ENCODE measurements at places on chromosomes 4 and X.

DNA sequence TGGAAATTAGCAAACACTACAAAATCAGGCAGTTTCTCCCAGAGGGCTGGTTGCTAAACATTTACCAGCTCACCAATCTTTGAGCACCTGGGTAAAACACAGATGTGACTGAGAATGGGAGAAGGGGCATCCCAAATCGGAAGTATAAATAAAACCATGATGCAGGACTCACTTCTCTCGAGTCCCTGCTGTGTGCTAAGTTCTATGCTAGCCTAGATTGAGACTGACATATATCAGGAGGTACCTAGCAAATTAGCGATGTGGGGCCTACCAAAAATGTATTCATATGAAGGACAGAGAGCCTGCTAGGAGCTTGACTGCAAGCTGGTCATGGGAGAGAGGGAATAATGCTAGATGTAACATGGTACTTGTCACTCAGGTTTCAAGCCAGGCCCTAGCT, 171.9 kb upstream of the PGRMC2 start:
- no peak for DNase-seq

DNA sequence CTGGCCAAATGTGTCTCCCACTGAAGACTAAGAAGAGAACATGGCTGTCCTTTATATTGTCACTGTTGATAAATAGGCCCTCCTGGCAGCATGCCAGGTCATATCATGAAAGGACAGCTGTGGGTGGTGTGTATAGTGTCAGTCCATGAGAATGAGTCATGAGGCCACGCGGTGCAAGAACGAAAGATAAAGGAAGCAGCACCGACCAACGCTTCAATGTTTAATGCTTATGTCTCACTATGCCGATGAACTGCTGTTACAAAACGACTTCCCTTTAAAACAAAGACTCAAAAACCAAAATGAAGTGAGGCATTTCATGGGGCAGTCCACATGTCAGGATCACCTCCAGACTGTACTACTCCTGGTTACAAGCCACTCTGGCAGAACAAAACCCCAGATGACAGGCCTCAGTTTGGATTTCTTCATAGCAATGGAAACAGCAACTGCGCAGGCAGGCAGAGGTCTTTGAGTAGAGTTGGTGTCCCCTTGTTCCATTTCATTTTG, 5.2 kb upstream of the TCEANC start:
- DNase-seq: no peak

- DNase-seq: no peak
These were observed 77.9 kb downstream of the LUZP4 start for GRCh38 chrX:115367455-115367854.

GRCh38 chrX:148020329-148020728, 39.2 kb downstream of the FMR1NB start:
- DNase-seq: no peak

DNA sequence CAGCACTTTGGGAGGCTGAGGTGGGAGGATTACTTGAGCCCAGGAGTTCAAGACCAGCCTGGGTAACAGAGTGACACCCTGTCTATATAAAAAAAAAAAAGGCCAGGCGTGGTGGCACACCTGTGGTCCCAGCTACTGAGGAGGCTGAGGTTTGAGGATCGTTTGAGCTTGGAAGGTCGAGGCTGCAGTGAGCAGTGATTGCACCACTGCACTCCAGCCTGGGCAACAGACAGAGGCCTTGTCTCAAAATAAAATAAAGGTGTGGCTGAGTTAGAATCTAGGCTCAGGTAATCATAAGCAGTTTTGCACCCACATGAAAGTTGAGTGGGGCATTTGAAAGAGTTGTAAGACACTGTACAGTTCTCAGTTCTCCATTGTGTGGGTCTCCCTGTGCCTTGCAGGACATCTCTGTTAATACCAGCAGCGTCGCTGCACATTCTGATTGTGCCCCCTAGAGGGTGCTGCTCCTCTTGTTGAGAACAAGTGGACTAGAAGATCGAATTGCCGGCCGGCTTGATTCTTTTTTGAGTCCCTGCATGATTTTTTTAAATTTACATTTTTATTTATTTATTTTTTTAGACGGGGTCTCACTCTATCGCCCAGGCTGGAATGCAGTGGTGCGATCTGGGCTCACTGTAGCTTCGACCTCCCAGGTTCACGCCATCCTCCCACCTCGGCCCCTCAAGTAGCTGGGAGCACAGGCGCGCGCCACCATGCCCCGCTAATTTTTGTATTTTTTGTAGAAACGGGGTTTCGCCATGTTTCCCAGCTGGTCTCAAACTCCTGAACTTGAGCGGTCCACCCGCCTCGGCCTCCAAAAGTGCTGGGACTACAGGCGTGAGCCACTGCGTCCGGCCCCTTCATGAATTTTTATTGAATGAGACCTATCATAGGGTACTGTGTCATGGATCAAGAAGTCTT, 73.6 kb upstream of the RBMX start:
- peak; percentile 43 for DNase-seq

- no peak for DNase-seq
These were observed 755.5 kb downstream of the STIM2 start for GRCh38 chr4:27616166-27616565.

- no peak for DNase-seq
These were observed 201.8 kb upstream of the NDST4 start for GRCh38 chr4:115315182-115315581.

DNA sequence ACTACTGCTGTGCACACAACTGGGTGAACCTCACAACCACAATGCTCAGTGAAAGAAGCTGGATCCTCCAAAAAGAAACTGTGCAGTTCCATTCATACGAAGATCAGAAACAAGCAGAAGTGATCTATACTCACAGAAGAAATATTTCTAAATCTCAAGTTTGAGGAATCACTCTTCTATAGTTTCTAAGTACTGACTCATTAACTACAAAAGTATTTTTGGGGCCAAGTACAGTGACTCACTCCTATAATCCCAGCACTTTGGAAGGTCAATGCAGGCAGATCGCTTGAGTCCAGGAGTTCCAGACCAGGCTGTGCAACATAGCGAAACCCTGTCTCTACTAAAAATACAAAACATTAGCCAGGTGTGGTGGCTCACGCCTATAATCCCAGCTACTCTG, 51.3 kb upstream of the RELL1 start:
- no peak for DNase-seq

DNA sequence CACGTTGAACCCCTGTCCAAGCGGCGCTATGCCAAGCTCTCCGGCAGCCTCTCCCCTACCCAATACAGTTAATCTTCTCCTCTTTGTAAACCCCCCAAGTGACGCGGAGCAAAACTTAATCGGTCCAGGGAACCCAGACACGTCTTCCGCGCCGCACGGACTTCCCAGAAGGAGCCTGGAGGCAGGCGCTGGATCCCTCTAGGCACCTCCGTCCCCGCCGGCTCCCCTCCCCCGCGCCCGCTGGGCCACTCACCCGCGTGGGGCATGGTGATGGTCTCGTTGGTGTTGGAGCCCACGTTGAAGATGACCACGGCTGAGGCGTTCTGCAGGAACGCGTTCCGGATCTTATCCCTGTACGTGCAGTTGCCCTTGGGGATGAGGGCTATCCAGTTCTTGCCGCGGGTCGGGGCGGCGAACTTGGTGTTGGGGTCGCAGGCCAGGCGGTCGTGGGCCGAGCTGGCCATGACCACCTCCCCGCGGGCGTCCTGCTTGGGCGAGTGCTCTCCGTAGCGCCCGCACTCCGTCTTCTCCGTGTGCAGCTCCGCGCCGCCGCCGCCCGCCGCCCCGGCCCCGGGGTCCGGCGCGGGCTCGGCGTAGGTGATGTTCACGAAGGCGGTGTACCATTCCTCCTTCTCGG, 1.1 kb downstream of the RNF150 start:
- DNase-seq: peak; percentile 25

DNA sequence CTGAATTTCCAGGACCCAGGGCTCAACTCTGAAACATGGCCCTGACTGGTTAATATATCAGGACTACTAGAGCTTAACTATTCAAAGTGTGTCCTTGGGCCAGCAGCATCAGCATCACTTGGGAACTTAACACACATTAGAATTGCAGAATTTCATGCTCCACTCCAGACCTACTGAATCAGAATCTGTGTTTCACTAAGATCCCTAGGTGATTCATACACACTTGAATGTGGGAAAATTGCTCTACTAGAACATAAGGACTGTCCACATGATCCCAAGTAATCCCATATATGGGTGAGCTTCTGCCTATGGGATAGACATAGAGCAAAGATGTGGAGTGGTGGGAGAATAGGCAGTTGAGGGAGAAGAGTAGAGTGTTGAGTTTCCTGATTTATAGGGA, 192.5 kb upstream of the CLNK start:
- no peak for DNase-seq

DNA sequence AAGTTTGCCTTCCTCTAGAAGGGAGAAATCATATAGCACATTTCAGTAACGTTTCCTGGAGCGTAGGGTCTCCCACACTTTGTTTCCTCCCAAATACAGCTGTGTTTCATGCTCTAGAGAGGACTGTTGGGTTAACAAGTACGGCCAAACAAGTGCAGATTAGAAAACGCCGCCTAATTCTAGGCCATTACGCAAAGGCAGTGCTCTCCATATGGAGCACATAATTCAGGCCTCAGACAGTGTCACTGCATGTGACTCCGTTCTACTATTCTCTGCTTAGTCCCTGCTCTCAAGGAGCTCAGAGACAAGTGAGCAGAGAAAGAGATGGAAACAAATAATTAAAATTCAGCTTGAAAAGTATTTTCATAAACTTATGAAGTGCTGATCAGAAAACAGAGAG, 11.6 kb downstream of the ZNF827 start:
- DNase-seq: no peak

All from GM20000 (cell line).